ENCODE measurements at places on chromosomes 4 and X.

DNA sequence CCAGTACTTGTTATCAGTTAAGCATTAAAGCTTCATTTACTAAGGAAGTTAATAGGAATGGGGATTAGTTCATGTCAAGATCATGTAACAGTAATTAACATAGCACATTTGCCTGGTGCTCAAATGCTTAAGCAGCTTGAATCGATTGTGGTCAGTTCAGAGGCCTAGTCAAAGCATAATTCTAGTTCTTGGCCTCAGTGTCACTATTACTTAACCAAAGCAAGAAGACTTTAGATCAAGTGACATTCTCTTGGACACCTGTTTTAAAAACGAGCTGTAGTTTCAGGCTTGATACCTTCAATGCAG is 115.2 kb upstream of the BMPR1B start:
- no peak for DNase-seq

DNA sequence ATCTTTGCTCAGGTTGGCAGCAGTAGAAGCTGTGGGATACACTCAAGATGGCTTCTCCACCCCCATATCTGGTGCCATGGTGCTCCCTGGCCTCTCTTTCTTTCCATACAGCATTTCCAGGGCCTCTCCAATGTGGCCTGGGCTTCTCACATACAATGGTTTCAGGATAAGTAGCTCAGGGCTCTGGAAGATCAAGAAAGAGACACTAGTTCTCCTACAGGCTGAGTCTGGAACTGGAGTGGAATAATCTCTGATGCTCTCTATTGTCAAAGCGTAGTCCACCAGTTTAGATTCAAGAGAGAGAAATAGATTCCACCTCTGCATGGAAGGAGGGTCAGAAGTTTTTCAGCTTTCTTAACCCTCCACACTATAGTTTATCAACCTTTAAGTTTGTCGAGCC is 138.2 kb upstream of the AADAT start:
- no peak for DNase-seq

- DNase-seq: no peak
These were observed 8.3 kb downstream of the CSN2 start for GRCh38 chr4:69957209-69957608.

- no peak for DNase-seq
These were observed 96.5 kb downstream of the PALLD start for GRCh38 chr4:168593399-168593798.

GRCh38 chr4:146654687-146655520 is 16.2 kb downstream of the POU4F2 start:
- no peak for DNase-seq

GRCh38 chrX:71098302-71098701 is 2.7 kb downstream of the FOXO4 start:
- peak; percentile 75 for DNase-seq

DNA sequence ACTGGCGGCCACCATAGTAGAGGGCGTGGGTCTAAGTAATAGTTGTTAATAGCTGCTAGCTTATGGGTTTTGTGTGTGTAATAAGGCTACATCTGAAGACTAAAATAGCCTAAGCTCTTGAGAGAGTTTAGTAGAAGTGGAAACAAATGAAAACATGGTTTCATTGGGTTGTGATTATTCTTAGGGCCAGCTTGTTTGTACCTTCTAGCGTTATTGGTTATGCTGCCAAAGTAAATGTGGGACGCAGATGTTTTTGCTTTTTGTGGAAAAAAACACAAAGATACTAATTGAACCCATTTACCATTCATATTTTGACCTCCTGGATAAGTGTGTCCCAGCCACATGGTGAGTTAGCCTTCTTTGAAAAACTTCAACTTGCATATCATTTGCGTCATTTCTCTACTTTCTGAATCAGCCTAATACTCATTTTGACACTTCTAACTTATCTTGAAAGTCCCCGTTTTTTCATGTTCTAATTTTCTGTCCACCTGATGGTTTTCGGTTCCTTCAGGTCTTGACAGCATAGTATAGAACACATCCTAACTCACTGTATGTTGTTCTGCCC is 305.3 kb downstream of the FRMPD4 start:
- DNase-seq: peak; percentile 68

DNA sequence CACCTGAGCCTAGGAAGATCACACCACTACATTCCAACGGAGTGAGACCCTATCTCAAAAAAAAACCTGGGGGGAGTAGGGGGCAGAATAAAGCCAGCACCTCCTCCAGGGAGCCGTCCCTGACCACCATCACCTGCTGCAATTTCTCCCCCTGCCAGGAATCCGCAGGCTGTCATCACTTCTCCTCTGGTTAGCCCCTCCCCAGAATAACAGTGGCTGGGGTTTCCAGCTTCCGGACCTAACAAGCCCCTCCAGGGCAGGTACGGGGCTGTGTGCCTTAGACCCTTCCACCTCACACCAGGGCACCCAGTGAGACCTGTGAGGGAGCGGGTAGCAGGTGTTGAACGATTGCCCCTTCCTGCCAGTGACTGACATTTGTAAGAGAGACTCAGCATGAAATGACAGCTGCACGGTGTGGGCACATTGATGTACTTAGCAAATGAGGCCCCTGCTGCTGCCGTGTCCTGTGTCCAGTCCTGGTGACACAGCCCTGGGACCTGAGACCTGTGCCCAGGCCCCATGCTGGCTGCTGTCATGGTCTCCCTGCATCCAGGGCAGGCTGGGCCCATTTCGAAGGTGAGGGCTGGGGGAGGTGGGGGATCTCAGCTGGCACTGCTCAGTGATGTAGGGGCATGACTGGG is 6.7 kb upstream of the WFS1 start:
- no peak for DNase-seq

DNA sequence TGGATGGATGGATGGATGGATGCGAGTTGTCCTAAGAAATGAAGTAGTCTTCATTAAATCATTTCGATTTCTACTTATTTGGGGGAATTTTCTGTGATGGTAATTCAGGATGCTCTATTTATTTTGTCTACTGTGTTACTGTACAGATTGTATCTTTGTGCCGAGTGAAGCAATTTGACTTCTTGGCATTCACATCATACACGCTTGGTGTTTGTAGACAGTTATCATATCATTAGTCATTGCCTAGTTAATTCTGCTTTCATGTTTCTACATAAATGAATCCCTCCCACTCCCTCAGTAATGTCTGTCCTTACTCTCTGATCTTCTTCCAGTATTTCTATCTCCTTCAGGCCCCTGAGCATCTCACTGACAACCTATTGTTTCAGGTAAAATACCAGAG is 64.0 kb downstream of the RASGEF1B start:
- DNase-seq: no peak

DNA sequence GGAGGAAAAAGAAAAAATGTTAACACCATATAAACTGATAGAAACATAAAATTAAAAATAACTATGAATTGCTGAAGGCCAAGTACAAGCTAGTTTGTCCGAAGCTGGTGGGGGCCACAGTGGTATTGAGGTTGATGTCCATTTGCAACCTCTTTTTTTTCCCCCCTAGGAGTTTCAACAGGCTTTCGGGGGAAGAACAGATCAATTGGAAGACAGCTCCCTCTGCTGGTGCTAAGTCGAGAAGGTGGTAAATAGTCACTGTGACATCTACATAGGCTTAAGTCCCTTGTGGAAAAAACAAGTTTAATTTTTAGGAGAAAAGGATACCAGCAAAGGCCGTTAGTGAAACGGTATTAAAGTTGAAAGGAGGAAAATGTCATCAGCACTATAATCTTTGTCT is 115.7 kb upstream of the ZXDA start:
- DNase-seq: peak; percentile 45

DNA sequence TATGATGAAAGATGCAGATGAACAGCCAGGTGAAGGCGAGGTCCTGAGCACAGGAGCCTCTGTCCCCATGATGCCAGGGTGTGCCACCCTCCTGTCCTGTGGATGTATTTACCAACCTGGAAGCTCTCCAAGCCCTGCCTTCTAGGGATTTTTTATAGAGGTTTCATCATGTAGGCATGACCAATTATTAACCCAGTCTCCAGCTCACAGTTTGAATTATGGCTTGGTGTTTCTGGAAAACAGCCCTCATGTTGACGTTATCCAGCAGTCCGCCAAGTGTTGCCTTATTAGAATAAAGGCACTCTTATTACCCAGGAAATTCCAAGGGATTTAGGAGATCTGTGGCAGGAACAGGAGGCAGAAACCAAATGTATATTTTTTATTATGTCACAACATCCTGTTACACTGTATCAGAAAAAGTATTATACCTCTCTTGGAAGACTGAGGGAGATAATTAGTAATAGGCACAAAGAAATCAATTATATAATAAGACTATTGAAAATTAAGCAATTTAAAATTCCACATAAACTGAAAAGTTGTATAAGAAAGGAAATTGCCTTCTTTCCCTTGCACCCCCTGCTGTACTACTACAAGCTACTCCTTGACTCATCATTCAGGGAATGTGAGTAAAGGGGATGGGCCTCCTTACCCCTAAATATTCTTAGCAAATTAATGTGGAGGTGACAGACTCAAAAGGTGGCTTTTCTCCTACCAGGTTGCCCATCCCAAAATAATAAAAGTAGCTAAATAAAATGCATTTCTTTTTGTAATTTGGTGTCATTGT is 129.6 kb downstream of the ZNF330 start:
- DNase-seq: no peak

DNA sequence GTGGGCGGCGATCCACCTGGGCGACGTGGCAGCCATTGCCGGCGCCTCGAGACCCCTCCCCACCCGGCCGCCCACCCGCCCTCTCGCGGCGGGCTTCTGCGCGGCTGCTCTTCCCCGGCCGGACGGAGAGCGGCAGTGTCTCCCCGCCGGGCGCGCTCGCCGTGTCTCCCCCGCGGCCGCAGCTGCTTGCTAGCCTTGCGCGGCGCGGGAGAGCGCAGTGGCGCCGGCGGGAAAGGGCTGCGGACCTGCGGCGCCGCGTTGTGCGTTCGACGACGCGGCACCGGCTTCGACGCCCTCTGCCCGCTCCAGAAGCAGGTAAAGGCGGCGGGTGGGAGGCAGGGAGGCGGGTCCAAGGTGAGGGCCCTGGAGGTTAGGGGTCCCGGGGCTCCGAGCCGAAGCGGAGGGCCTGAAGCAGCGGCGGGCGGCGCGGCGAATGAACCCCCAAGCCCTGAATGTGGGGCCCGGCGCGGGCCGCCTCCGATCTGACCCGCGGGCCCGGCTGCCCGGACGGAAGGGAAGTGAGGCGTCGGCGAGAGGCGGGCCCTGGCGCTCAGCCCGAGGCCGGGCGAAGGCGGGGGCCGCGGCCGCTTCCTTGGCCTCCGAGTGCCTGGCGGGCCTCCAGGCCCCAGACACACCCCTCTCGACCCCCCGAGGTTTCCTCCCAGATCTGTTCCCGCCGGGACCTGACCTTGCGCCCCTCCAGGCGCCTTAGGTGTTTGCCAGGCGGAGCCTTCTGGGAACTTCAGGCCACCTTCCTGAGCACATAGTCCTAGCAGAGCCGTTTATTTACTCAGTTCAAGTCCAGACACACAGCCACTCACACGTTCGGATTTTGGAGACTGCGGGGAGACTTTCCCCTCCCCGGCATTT is at the start of gene N4BP2:
Gene N4BP2, plus strand, starts transcription at position 135 of the 870 bp plus-strand sequence. CDS start 40,491 bp downstream, outside the sequence.
- DNase-seq: peak; percentile 83

- peak; percentile 4 for DNase-seq
These were observed 58.3 kb upstream of the VSIG4 start for GRCh38 chrX:66098162-66098561.

- no peak for DNase-seq
These were observed 48.3 kb downstream of the MTHFD2L start for GRCh38 chr4:74206088-74206825.

DNA sequence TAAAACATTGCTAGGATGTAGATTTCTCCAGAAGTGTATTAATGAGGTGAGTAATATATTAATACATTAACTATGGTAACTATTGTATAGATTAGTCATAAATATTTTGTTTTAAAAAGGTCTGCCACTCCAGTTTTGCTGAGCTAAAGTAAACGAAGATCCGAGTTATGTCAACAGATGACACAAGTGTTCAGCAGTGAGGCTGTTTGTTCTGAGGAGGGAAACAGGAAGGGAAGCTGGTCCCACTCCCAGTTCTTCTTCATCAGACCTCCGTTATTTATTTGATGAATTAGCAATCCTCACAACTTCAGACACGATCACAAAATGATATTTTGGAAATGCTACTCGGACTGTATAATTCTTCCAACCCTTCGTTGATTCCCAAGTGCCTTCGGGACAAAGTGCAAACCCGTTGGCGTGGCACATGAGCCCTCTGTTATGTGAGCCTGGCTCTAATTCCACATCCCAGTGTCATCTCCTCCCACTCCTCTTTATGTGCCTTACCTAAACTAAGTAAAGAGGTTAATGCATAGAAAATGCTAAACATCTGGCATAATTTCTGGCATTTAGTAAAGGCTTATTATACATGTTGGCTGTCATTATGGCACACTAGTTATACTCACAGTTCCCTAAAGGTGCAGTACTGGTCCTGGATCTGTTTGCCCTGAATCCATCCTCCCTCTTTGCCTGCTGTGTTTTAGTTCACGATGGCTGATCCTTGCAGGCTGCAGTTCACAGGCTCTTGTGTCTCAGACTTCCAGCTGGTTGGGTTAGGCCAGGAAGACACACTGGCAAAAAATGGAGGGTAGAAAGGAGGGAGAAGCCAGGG is 190.6 kb upstream of the LNX1 start:
- DNase-seq: no peak

DNA sequence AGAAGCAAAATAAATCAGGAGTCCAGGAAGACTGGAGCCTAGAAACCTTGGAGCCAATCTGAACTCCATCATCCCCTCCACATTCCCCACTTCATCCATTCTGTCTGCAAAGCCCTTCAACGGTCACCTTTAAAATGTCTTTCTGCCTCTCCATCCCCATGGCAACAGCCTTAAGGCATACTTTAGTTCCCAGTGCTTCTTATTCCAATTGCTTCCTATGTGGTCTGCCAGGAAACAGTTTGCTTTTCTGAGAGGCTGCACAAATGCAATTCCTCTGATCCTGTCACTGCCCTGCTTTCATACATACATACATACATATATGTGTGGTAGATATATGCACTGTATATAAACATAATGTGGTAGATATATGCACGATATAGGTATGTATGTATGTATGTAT is 786 bp upstream of the MAGEH1 start:
- DNase-seq: no peak

DNA sequence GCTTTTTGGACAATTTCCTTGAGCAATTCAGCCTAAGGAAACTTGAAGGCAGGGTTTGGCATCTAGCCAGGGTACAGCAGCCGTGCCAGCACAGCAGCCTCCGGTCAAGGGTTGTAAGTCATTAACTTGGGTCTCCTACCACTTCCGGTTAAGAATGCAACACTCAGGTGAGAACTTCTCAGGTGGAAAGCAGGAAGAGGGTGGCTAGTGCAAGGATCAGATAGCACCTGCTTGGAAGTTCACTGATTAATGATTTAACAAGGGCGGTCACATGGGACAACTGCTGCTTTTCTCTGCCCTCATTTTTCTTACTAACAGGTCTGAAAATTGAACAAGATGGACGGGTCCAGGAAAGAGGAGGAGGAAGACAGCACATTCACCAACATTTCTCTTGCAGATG is 30.1 kb upstream of the SCOC start:
- no peak for DNase-seq

- no peak for DNase-seq
These were observed 157.8 kb downstream of the AFF2 start for GRCh38 chrX:148658115-148658730.

Data from activated CD4-positive, alpha-beta T cell treated with anti-CD3 and anti-CD28 coated beads, Interleukin-10, Interleukin-2, amounts not matched to agents 100 ng/mL and 50 ng/mL, durations not matched to agents 16 hours and 8 hours (primary cell).